CD4-positive, CD25-positive, alpha-beta regulatory T cell (primary cell): ENCODE measurements at places on chromosomes 1 and 21.

GRCh38 chr1:223350361-223350908 is 13.5 kb downstream of the SUSD4 start:
- no peak for DNase-seq

DNA sequence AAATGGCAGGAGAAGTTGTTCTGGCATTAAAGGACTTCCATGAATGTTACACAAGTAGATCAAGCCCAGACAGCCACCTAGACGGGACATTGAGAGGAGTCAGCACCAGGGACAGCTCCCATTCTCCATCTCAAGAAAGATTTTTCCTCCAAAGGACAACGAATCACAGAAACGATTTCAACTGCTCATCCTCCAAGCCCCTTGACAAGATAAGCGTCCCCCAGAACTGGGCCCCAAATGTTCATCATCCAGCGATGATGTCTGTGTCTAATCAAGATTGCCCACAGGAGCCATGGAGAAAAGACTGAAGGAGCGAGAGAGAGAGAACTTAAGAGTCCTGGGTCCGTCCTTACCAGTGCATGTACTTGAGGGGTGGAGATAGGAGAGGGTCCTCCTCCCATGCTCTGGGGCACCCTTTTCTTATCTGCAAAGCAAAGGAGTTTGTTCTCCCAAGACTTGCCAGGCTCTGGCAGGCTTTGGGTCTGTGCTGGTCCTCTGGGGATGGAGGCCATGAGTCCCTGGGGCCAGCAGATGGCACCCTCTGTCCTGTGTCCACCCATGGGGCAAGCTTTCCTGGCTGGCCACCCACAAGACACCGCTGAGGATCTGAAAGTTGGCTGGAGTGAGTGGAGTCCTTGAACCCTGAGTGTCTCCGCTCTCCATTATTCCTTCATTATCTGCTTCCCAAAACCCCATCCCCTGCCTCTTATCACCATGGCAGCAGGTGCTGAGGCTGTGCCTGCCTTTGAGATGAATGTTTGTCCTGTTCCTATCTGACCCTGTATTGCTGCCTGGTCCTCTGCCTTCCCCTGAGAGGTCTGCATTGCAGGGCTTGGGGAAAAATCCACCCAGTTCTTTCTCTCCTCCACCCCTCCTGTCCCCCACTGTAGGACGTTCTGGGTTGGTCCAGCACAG is 164.6 kb downstream of the ACTL8 start:
- DNase-seq: no peak

DNA sequence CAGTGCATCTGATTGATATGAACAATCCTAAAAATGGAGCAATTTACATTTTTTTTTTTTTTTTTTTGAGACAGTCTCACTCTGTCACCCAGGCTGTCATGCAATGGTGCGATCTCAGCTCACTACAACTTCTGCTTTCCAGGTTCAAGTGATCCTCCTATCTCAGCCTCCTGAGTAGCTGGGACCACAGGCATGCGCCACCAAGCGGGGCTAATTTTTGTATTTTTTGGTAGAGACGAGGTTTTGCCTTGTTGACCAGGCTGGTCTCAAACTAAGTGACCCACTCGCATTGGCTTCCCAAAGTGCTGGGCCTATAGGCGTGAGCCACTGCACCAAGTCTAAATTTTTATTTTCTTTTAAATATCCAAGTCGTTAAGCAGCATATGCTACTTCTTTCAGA is 109.0 kb downstream of the FAF1 start:
- DNase-seq: no peak

DNA sequence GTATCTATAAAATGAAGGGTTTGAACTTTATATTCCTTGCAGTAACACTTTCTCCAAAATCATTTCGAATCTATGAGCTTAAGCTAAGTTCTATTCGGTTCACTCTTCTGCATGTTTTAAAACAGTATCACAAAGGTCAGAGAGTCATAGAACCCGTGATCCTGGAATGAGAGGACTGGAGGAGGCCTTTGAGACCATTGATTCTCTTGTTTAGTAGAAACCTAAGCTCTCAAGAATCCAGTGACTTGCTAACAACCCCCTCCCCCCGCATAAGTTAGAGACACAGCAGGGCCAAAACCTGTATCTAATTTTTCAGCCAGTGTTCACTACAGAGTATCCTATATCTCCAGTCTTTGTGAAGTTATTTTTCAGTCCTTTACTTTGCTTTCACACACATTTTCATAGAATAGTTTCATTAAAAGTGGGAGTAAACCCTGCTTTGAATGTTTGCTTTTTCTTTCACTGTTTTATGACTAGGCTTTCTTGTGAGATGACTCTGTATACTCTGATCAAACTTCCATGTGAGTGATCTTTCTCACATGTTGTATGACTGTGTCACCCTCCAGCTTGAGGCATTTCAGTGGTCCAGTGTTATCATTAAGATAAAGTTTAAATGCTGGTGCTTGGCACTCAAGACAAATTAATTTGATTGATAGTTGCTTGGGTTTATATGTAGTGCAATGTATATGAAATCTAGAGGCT is 275.4 kb upstream of the SGIP1 start:
- DNase-seq: no peak

DNA sequence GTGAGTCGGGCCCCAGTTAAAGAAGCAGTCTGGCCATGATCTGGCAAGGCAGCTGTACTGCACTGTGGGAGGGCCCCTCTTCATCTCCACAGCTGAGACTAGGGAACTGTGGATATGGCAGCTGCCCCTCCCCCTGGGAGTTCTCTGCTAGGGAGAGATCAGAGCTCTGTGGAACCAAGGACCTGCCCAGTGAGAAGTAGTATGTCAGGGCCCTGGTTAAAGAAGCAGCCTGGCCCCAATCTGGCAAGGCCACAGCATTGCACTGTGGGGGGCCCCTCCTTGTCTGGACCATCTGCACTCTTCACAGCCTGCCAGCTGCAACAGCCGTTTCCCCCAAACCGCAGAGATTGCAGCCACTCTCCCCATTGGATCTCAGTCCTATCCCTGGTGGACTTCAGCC is 208.5 kb downstream of the DNAH14 start:
- no peak for DNase-seq

DNA sequence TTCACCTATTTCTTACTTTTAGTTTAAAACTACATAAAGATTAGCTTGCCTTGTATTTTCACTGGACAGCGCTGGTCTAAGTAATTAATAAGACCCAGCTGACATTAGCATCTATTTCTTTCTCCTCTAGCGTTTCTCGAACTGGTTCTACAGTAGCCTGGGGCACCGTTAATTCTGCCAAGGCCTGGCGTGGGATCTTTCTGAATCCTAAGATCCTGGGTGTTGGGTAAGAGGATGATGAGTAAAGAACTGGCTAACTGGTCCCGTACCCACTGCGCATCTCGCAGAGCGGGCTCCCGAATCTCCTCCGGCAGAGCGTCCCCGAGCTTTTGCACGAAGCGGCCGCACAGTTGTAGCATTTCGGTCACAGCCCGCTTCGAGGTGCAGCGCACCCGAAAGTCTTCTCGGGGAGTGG is 309 bp downstream of the NSL1 start:
- DNase-seq: no peak
